ENCODE measurements at places on chromosomes 3 and 15. TPM values are rescaled to one million over a fixed set of nuclear protein-coding genes. Genes with fewer than 3 reads are reported as not detected.
A peak's percentile ranks its signal among the peaks of the same experiment; 100 is the strongest.

The WNT7A gene
- not detected for total RNA-seq

- no peak for DNase-seq
Observed at GRCh38 chr3:171379281-171379680, 80.9 kb downstream of the TNIK start.

- DNase-seq, result no peak
Observed at GRCh38 chr3:177721864-177722785, 524.8 kb upstream of the TBL1XR1 start.

GRCh38 chr3:39088456-39088855, 19.0 kb downstream of the GORASP1 start:
- DNase-seq, result no peak

DNA sequence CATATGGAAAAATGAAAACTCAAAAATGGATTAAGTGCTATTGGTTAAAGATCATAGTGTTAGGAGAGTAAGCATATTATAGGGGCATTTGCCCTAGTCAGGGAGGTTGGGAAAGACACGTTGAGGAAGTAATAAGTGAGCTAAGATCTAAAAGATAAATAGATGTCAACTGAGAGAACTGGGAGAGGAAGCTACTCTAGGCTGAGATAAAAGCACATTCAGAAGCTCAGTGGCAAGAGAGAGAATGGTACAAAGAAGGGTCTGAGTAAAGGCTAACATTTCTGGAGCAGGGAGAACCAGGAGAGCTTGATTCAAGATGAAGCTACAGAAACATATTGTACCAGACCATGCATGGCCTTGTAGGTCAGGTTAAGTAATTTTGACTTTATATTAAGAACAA, 63.9 kb downstream of the TRPC1 start:
- no peak for DNase-seq

GRCh38 chr15:41828807-41829141, 882 bp downstream of the JMJD7 start:
- peak; percentile 88 for DNase-seq

DNA sequence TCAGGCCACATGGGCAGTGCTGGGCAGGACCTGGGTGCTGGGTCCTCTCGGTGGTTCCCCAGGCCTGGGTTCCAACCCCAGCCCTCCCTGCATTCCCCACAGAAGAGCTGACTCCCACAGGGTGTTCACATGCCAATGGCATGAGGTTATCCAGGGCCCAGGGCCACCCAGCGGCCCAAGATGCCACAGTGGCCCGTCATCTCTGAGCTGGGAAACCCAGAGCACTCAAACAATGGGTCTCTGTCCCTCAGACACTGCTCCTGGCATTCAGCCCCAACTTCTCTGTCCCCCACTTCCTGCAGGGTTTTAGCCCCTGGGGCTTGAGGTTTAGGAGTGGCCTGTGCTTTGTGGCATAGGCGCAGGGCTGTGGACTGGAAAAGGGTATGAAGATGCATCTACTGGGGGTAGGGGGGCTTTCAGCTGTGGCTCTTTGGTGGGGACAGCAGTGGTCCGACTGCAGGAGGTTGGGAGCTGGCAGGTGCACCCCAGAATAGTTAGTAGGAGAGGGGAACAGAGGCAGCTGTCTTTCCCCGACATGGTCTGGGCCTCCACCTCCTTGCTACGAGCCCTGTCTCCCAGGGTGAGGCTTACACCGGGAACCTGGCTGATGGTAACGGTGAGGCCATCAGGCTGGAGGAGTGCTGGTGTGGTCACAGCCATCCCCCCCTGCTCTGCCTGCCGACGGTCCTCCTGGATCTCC, 1.7 kb downstream of the CCDC9B start:
- peak; percentile 97 for DNase-seq

DNA sequence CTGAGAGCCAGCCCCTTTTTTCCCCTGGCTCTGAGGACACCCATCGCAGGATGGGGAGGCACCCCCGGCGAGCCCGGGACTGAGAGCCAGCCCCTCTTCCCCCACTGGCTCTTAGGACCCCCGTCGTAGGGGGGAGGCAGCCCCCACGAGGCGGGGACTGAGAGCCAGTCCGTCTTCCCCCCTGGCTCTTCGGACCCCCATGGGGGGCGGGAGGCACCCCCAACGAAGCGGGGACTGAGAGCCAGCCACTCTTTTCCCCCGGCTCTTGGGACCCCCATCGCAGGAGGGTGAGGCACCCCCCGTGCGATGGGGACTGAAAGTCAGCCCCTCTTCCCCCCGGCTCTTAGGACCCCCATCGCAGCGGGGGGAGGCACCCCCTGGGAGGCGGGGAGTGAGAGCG, 36.8 kb upstream of the SSUH2 start:
- no peak for DNase-seq

DNA sequence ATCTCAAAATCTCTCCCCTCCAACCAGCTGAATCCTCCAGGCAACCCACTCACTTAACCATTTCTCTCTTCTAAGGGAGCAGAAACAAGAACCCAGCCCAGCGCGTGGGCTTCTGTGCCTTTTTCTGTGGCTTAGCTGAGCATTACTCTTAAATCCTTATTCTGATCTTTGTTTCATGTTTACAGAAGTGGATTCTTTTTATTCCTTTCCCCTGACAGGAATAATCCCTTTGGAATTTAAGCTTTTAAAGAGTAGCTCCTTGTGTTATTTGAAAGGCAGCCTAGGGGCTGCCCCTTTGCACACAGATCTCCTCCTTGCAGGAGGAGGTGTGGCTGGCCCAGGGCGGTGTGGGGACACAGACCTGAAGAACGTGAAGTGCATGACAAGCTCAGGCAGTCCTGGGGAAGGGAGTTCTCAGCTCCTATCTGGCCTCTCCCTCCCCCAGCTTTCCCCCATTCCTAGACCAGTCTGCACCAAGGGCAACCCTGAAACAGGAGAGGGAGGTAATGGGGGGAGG, 77.1 kb upstream of the UBE2E1 start:
- DNase-seq, result peak; percentile 61

GRCh38 chr15:81152799-81153198, 18.7 kb downstream of the CFAP161 start:
- DNase-seq, result peak; percentile 43

DNA sequence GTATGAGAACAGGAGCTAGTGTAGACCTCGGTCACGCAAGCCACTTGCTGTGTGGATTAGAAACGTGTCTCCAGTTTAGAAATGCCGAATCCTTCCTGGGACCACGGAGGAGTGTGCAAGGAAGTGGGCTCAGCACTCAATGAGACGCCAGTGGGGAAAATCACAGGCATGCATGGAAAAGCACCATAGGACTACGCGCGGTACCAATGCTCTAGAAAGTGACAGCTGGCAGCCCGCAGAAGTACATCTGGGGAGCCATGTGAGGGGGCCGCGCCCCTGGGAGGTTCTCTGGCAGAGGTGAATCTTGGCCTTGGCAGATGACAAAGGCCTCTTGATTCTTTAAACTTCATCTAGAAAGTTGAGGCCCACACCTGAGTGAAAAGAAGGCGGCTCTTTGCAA, 99.3 kb downstream of the LRRK1 start:
- DNase-seq, result no peak

- no peak for DNase-seq
Observed at GRCh38 chr3:89740881-89741177, 633.4 kb downstream of the EPHA3 start.

GRCh38 chr15:96325541-96326327, 4.8 kb upstream of the NR2F2 start:
- no peak for DNase-seq

DNA sequence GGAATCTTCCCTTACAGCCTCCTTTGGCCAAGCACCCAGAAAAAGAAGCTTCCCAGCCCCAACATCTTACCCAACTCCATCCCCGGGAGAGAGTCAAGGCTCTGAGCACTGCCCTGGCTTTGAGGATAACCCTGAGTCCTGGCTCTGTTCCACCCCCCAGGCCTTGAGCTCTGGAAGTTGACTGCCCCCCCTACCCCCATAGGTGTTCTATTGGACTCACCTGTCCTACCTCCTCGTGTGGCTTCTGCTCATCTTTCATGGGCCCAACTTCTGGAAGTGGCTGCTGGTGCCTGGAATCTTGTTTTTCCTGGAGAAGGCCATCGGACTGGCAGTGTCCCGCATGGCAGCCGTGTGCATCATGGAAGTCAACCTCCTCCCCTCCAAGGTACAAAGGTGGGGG, 22.3 kb downstream of the NOX5 start:
- DNase-seq, result no peak

DNA sequence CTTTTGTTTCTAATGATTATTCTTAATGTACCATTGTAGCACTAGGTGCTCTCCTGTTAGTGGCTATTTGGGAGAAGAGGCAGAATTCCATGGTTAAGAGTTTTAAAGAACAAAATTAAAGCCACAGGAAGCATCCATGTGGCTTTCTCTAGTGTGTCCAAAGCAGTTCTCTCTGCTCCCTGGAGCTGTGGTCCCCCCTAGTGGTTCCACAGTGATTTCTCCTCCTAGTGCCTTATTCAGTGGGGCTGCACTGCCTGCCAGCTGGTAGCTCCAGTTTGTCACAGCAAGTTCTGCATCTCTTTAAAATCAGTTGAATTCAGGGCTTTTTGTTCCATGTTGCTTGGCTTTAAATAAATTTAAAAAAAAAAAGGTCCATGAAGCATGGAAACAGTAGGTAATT, 39.6 kb upstream of the FAM98B start:
- peak; percentile 67 for DNase-seq
